Kidney (tissue), 22 donors: ENCODE measurements at places on chromosomes 2 and 18.
A peak's percentile ranks its signal among the peaks of the same experiment; 100 is the strongest.

DNA sequence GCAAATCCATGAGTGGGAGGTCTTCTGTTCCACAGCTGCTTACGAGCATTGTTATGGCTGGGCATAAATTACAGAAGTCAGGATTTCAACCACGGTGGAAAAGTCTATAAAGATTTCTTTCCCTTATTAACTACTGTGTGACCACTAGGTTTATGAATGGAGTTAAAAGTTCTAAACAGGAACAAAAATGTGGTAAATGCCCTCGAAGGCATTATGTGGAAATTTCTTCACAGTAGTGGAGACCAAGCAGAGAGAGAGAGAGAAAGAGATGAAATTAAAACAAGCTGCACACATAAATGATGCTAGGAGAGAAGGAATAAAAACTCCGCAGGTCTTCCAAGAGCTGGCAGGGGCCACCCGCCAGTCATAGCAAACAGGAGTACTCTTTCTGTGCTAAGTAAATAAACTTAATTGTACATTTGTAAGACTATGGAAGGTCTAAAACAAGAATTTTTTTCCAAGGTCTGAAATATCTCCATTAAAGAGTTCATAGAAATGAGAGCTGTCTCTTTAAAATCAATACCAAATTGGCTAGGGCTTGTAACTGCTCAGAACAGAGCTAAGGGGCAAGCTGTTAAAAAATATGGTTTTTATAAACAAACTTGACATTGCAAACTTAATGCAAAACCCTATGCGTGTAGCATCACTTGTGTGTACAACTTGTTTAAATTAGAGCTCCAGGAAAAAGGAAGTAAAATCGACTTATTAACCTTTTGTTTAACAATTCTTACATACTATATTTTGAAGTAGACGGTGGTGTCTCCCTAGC is 438.2 kb downstream of the MEIS1 start:
- no peak overlapping the region for H3K4me3 ChIP-seq
- no peaks in the 10 kb centered on the region for H3K27me3 ChIP-seq
- no peak overlapping the region for H3K27ac ChIP-seq
- H3K4me1 ChIP-seq: peaks cover 3% of the 10 kb centered on the region

DNA sequence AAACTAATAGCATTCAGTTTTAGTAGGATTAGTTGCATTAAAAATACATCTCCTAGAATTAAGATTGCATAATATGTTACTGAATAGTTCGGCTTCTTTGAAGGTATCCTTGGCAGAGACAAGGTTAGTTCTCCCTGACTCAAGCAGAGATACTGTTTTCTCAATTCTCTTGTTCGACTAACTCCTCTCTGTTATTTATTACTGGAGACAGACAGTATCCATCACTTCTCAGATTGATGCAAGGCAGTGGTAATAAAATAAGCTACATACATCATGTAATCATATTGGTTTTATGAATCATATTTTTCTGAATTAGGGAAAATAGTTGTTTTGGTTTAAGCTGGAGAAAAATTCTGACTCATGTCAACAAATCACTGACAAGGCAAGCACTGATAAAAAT is 134.8 kb downstream of the SLC8A1 start:
- no peaks in the 10 kb centered on the region for H3K4me1 ChIP-seq

GRCh38 chr2:100453853-100454252 is 16.4 kb upstream of the NMS start:
- no peak overlapping the region for H3K4me3 ChIP-seq
- H3K4me1 ChIP-seq: no peaks in the 10 kb centered on the region
- DNase-seq: no peak
- H3K27ac ChIP-seq: no peak overlapping the region
- no peaks in the 10 kb centered on the region for H3K36me3 ChIP-seq
- no peaks in the 10 kb centered on the region for H3K27me3 ChIP-seq

GRCh38 chr2:110780461-110780860 is 48.1 kb downstream of the ACOXL start:
- DNase-seq: no peak
- no peaks in the 10 kb centered on the region for H3K36me3 ChIP-seq

- H3K27ac ChIP-seq: no peak overlapping the region
- no peaks in the 10 kb centered on the region for H3K36me3 ChIP-seq
- no peak for DNase-seq
These were observed 6.2 kb upstream of the STK25 start for GRCh38 chr2:241514553-241514952.

- no peak overlapping the region for H3K27ac ChIP-seq
- no peaks in the 10 kb centered on the region for H3K36me3 ChIP-seq
- DNase-seq: no peak
- no peak overlapping the region for H3K4me3 ChIP-seq
- no peaks in the 10 kb centered on the region for H3K27me3 ChIP-seq
- no peaks in the 10 kb centered on the region for H3K4me1 ChIP-seq
These were observed 36.4 kb upstream of the TBR1 start for GRCh38 chr2:161379740-161380139.

GRCh38 chr18:8212896-8213780 is 396.1 kb upstream of the RAB12 start:
- no peak overlapping the region for H3K4me3 ChIP-seq
- peaks cover 3% of the 10 kb centered on the region for H3K36me3 ChIP-seq
- H3K4me1 ChIP-seq: no peaks in the 10 kb centered on the region

DNA sequence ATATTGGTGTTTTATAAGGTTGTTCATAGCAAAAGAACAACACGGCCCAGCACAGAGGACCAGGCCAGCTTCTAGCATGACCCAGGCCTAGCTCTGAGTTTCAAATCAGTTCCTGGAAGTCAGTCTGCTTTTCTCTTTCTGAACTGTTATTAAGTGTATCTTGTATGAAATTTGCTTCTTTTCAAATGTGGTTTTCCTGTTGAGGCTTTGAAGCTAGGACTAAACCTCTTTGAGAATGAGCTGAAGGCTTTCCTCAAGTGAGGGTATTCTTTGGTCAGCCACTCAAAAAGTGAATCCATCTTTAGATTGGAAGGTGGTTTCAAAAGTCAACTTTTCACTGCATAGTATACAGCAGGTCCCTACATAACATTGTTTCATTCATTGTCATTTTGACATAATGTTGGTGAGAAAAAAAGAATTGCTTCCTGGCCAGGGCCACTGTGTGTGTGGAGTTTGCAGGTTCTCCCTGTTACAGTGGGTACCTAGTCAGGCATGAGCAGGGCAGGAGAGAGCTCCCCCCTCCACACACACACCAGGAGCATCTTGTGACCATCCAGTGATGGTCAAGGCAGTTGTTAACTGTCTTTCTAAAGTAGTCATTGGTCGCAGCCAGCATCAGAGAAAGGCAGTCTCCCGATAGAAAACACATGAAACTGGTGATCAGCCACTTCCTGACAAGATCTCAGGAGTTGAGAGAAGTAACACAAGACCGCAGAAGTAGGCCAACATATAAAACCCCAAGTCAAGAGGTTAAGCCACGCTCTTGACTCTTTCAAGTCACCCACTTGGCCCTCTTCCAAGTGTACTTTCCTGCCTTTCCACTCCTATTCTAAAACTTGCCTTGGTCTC is 6.7 kb upstream of the ACAA2 start:
- H3K4me3 ChIP-seq: no peak overlapping the region
- H3K27ac ChIP-seq: no peak overlapping the region
- no peaks in the 10 kb centered on the region for H3K36me3 ChIP-seq

GRCh38 chr2:141878016-141878415 is 252.8 kb downstream of the LRP1B start:
- DNase-seq: no peak
- H3K4me3 ChIP-seq: no peak overlapping the region
- no peaks in the 10 kb centered on the region for H3K4me1 ChIP-seq
- no peaks in the 10 kb centered on the region for H3K36me3 ChIP-seq
- no peak overlapping the region for H3K27ac ChIP-seq
- H3K27me3 ChIP-seq: no peaks in the 10 kb centered on the region

DNA sequence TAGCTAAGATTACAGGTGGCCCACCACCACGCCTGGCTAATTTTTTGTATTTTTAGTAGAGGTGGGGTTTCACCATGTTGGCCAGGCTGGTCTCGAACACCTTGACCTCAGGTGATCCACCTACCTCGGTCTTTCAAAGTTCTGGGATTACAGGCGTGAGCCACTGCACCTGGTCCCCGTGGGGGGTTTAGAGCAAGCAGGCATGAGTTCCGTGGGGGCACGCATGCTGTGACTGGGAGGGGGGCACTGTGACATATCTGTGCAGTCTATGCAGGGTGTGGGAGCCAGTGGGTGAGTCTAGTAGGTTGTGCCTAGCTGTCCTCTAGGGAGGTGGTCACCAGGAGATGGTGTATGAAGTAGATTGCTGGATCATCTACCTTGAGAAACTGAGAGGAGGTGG is 16.6 kb upstream of the ZDBF2 start:
- no peak overlapping the region for H3K27ac ChIP-seq
- no peaks in the 10 kb centered on the region for H3K4me1 ChIP-seq
- H3K27me3 ChIP-seq: peaks cover 38% of the 10 kb centered on the region
- DNase-seq: no peak
- H3K36me3 ChIP-seq: no peaks in the 10 kb centered on the region

- H3K4me1 ChIP-seq: no peaks in the 10 kb centered on the region
- peak within 1 kb of the TSS; percentile 86 for H3K4me3 ChIP-seq
- H3K36me3 ChIP-seq: no peaks in the 10 kb centered on the region
These were observed at the start of gene SH2D6 for GRCh38 chr2:85418132-85419008. Gene SH2D6, plus strand, starts transcription at chr2:85418714. Its CDS starts 10,752 bp downstream, at chr2:85429466.

- no peak overlapping the region for H3K27ac ChIP-seq
- no peak overlapping the region for H3K4me3 ChIP-seq
- H3K27me3 ChIP-seq: no peaks in the 10 kb centered on the region
- peaks cover 2% of the 10 kb centered on the region for H3K36me3 ChIP-seq
These were observed 1.9 kb downstream of the ORMDL1 start for GRCh38 chr2:189782221-189782671.

GRCh38 chr18:45435810-45436209 is 179.5 kb upstream of the SLC14A2 start:
- H3K4me1 ChIP-seq: no peaks in the 10 kb centered on the region
- H3K27me3 ChIP-seq: no peaks in the 10 kb centered on the region
- H3K4me3 ChIP-seq: no peak overlapping the region
- H3K27ac ChIP-seq: no peak overlapping the region
- DNase-seq: no peak

DNA sequence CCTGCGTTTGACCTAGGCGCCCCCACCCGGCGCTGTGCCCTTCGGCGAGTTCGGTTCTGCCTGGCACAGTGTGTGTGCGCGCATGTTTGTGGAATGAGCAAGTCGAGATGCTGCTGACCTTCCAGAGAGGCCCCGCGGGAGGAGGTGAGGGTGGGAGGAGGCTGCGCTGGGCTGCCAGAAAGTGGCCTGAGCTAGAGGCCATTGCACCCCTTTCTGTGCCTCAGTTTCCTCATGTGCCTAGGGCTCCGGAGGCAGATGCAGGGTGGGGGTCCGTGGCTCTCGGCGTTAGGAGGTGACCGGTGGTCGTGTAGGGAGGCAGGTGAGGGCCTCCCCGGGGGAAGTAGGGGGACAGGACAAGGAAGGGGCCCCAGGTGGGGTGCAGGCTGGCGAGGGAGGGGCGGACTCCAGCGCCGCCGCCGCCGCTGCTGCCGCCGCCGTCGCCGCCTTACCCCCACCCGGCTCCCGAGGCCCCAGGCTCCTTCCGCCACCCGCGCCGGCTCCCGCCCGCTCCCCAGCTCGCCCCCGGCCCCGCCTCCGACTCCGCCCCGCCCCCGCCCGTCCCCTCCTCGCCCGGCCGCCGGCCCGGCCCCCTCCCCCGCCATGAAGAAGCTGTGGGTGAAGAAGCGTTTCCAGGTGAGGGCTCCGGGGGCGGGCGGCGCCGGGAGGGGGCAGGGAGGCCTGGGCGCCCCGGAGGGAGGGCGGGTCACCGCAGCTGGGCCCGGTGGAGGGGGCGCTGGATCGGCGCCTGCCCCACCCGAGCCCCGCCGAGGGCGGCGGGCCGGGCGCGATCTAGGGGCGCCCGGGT is 7.0 kb downstream of the SPEG start:
- peak overlapping the region; percentile 41 for H3K4me3 ChIP-seq
- H3K4me1 ChIP-seq: no peaks in the 10 kb centered on the region
- peak; percentile 83 for DNase-seq
- no peaks in the 10 kb centered on the region for H3K36me3 ChIP-seq

GRCh38 chr2:26559556-26559955 is 81.6 kb downstream of the CIB4 start:
- no peaks in the 10 kb centered on the region for H3K36me3 ChIP-seq
- H3K27me3 ChIP-seq: no peaks in the 10 kb centered on the region
- DNase-seq: no peak
- H3K4me3 ChIP-seq: no peak overlapping the region
- no peak overlapping the region for H3K27ac ChIP-seq

DNA sequence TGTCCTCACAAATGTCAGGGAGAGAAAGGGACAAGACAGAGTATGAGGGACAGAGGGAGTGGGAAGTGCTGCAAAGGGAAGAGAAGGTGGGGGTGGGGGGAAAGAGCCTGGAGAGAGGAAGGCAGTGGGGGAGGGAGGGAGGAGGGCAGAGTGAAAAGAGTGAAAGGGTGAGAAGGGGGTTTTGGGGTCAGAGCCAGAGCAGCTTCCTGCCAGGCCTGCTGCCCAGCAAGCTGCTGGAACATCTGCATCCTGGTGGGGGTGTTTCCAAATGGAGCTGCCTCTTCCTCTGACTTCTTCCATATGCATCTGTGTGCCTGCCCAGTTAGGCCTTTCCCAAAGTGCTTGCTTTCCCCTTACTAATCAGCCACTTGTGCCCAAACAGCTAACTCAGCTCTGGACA is 94.3 kb upstream of the CELF4 start:
- no peak overlapping the region for H3K4me3 ChIP-seq
- no peak for DNase-seq
- no peaks in the 10 kb centered on the region for H3K27me3 ChIP-seq

GRCh38 chr18:11293794-11294193 is 144.4 kb upstream of the PIEZO2 start:
- DNase-seq: no peak
- no peaks in the 10 kb centered on the region for H3K36me3 ChIP-seq
- H3K4me3 ChIP-seq: no peak overlapping the region
- no peaks in the 10 kb centered on the region for H3K4me1 ChIP-seq
- no peaks in the 10 kb centered on the region for H3K27me3 ChIP-seq
- no peak overlapping the region for H3K27ac ChIP-seq

DNA sequence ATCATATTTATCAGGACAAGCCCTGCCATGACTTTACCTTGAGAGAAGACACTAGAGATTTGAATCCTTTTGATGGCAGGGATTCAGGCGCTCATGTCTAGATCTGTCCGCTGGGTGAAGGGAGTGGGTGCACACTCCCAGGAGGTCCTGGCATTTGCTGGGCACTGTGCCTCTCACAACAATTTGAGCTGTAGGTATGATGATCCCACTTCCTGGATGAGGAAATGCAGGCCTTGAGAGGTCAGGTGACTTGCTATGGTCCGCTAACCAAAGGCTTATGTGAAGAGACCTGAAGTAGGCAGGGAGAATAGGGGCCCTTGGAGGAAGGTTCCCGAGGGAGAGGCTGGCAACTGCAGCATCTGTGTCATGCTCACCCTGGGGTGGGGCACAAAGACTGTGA is 206.1 kb downstream of the HAUS1 start:
- H3K27ac ChIP-seq: no peak overlapping the region
- no peak for DNase-seq
- H3K36me3 ChIP-seq: no peaks in the 10 kb centered on the region

GRCh38 chr2:168247341-168248261 is at the start of gene STK39:
Gene STK39, minus strand, starts transcription at chr2:168247595. Its CDS starts 160 bp downstream, at chr2:168247435.
- peak; percentile 91 for DNase-seq
- H3K36me3 ChIP-seq: no peaks in the 10 kb centered on the region

- H3K27me3 ChIP-seq: no peaks in the 10 kb centered on the region
- no peaks in the 10 kb centered on the region for H3K4me1 ChIP-seq
- no peak overlapping the region for H3K27ac ChIP-seq
- DNase-seq: no peak
These were observed 27.6 kb downstream of the STAT1 start for GRCh38 chr2:190986221-190986953.
